ENCODE measurements at places on chromosomes 5 and 9.

GRCh38 chr9:13163946-13164345 is 115.5 kb downstream of the MPDZ start:
- DNase-seq, result no peak

- no peak for DNase-seq
These were observed 71.8 kb downstream of the KDM4C start for GRCh38 chr9:6829536-6829935.

GRCh38 chr5:149175346-149176105 is 34.2 kb downstream of the ABLIM3 start:
- no peak for DNase-seq

DNA sequence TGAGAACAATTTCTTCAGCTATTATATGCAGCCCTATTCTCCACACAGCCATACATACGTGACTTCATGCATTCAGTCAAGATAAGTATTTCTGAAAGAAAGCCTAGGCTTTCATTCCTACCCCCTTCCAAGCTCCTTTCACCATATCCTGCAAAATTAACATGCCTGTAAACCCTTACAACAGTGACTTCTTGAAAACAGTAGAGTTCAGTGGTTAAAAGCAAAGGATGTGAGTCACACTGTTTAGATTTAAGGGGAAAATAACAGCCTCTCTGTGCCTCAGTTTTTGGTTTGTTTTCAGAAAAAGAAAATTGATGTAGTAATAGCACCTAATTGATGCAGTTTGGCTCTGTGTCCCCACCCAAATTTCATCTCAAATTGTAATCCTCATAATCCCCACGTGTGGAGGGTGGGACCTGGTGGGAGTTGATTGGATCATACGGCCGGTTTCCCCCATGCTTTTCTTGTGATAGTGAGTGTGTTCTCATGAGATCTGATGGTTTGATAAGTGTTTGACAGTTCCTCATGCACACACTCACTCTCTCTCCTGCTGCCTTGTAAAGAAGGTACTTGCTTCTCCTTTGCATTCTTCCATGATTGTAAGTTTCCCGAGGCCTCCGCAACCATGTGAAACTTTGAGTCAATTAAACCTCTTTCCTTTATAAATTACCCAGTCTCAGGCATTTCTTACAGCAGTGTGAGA is 264.8 kb downstream of the CETN3 start:
- no peak for DNase-seq

GRCh38 chr5:82356808-82357671 is 78.9 kb upstream of the RPS23 start:
- peak; percentile 63 for DNase-seq

- no peak for DNase-seq
These were observed 125.0 kb downstream of the TRIO start for GRCh38 chr5:14267991-14268708.

DNA sequence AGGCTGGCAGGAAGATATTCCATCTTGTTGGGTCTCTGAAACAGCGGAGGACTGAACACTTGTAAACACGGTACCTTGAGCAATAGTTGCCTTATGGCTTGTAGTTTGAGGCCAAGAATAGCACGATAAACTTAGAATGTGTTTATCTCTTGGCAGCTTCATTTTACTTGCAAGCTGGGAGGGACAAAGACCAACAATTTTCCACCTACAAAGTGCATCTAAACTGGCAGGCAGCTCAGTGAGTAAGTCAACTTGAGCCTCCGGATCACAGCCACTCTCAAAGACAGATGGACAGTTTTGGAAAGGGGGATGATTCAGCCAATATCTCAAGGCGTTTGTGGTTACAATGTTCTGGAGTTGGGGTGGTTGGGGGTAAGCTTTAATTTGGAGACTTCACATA is 652.6 kb downstream of the CETN3 start:
- DNase-seq, result no peak

DNA sequence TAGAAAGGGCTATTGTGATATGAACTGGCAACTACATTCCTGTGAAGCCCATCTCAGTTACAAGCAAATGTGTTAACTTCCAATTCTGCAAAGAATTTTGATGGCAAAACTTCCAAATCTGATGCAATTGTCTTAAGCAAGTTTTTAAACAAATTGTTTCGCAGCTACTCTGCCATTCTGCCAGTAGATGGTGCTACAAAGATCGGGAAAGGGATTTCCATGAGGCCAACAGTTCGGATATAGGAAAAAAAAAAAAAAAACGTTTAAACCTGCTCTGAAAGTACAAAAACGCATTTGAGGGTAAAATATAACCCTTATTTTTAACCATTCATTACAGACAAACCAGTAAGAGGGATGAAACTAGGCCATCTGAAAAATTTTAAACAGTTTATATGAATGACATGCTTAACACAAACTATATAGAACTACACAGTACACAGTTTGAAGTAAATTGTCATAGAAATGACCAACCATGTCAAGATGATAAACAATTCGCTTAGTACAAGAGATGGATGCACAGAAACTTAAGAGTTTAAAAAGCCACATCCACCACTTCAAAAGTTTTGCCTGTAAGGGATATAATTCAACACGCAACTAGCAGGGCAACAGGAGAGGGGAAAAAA is 2.2 kb downstream of the HNRNPA0 start:
- DNase-seq, result no peak

DNA sequence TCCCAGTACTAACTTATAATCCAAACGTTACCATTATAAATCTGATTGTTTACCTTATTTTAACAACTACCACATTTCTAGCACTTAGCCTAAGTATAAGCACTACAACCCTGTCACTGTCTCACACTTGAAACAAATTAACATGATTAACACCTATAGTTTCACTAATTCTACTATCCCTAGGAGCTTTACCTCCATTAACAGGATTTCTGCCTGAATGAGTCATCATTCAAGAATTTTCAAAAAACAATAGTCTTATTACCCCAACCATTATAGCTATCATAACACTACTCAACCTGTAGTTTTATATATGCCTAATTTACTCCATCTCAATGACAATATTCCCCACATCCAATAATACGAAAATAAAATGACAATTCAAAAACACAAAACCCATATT is 89.6 kb downstream of the INSL6 start:
- DNase-seq, result no peak

DNA sequence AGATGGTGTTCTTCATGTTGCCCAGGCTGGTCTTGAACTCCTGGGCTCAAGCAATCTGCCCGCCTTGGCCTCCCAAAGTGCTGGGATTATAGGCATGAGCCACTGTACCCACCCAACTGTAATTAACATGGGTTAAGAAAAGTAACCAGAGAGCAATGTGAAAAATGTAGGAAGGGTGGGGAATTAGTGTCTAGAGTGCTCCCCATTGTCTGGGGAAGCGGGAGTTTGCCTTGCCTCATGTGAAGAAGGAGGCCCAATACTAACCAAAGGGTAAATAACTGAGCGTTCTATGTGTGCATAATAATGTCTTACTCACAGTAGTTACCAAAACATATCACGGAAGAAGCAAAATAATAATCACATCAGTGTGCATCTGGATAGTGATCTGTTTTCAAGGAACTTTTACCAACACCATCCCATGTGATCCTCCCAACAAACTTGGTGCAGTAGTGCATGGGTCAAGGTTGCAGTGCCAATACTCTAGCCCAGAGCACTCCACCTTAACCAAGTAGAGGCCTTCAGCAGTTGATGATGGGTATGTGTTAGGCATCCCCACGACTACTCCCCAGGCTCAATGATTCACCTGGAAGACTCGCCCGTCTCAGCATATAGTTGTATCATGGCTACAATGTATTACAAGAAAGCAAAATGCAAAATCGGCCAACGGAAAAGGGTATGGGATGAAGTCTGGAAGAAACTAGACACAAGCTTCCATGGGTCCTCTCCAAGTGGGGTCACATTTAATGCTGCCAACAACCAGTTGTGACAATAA is 26.2 kb downstream of the GNAQ start:
- DNase-seq, result no peak

DNA sequence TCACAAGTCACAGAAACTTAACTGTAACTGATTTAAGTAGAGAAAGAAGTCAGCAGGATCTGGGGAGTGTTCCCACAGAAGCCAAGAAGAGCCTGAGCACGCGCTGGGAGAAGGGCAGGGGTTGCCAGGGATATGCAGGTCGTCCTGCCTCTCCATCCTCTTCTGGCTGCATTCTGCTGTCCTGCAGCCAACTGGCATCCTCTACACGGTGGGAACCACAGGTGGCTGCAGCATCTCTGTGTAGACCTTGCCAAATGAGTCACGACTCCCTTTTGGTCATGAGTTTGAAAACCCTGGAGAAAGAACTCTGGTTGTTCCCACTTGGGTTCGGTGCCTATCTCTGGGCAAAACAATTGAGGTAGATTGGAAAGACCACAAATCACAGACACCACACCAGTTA is 38.4 kb upstream of the PCA3 start:
- DNase-seq, result no peak

DNA sequence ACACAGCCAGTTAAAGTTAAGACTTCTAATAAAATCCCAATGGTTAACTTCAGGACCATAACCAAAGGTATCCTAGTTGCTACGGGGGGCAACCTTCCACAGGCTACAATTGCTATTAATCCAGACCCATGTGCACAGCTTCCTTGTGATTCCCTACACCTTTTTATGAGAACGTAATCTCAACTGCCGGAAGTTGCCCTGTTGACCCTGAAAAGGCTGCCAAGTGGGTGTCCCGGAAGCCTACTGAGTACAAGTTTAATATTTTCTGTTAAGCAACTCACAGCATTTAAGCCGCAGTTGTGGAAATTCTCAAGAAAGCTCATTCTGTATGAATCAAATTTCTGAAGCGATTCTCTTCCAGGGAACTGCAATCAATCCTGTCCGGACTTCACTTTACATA is 48.5 kb upstream of the PTGER4 start:
- DNase-seq, result no peak

DNA sequence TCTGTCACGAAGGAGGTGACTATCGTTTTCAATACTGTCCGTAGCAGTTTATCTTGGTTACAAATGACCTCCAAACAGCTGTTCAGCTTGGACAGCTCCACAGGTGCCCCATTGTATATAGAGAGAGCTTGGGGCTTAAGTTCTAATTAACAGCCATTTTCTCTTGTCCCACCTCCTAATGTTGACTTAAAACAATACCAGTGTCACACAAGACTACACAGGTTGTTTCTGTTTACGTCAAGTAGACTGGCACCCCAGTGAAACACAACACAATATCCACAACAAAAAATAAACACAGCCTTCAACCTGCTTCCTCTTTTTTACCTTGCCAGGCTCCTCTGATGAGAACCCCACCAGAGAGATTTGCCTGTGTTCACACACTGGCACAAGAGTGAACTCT is 39.8 kb upstream of the TLE1 start:
- no peak for DNase-seq

GRCh38 chr5:32163785-32164184 is 10.3 kb downstream of the GOLPH3 start:
- DNase-seq, result no peak

DNA sequence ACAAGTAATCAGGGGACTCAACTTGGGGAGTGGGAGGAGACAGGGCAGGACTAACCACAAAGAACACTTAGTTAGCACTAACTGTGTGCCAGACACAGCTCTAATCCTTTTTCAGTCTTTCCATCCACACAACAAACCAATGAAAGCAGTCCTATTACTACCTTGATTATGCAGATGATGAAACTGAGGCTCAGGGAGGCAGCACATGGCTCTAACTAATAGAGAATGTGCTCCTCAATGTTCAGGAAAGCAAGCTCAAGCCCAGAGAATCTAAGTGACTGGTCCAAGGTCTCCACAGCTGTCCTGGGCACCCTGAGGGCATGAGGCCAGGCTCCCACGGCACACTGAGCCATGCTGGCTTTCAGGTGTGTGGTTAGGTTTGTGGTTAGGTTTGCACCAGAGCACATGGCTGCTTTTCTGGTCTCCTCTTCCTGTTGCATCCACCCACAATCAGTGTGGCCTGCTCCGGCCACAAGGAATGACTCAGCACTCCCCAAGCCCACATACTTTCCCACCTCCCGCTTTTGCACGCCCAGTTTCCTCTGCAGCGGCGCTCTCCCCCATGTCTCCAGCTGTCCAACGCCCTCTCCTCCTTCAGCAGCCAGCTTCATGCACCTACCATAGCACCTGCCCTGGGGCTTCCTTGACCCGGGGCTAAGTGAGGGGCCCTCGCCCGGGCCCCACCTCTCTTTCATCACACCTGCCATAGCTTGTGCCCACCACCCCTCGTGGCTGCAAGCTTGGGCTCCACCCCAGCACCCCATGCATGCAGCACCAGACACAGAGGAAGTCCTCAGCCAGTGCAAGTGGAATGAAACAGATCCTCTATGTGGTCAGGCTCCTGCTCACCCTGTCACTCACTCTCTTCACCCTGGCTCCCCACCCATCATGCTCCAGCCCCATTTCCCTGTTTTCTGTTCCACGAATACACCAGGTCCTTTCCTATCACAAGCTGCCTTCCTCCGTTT is 133.1 kb downstream of the GABBR2 start:
- peak; percentile 28 for DNase-seq

DNA sequence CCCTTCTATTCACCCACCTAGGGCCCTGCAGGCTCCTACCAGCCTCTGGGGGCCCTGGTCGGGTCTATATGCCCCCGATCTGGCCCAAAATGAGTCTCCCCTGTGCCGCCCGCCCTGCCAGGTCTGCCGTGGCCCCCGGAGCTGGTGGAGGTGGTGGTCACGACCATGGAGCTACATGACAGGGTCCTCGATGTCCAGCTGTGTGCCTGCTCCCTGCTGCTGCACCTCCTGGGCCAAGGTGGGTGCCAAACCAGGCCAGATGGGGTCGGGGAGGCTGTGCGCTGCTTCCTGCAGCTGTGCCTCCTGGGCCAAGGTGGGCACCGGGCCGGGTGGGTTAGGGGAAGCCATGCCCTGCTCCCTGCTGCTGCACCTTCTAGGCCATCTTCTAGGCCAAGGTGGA is 17.5 kb downstream of the REXO4 start:
- DNase-seq, result no peak

DNA sequence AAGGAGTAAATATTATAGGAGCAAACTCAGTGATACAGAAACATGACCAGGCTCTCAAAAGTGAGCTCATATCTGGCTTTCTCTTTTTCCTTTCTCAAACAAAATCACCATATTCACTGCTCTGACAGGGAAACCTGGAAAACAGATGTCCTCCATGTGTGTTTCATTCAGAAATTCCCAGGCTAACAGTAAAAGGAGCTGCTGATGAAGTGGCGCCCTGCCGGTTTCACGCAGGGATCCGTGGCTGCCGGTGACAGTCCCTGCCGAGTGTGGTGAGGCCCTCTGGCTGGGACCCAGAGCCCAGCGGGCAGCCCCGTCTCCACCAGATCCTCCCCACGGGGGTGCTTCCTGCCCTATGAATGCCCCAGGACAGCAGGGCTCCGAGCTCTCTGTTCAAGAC is 208.1 kb downstream of the GNA14 start:
- DNase-seq, result no peak

- no peak for DNase-seq
These were observed 1.3 kb downstream of the SLC35D2 start for GRCh38 chr9:96382175-96382574.

- DNase-seq, result no peak
These were observed 12.3 kb downstream of the PSIP1 start for GRCh38 chr9:15498246-15498995.

GRCh38 chr5:124420952-124421351 is 325.5 kb downstream of the ZNF608 start:
- no peak for DNase-seq

DNA sequence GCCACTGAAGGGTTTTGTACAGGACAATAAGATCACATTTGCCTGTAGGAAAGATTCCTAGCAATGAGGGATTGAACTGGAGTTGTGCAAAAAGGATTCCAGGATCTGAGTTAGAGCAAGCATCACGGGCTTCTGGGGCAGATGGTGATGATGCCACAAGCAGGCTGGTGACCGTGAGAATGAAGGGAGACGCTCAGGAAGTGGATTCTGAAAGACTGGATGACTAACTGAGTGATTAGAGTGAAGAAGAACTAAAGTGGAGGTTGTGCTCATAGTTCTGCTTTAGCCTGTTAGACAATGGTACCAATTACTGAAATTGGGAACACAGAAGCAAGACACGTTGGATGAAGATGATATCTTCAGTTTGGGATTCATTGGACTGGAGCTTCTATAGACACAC is 168.2 kb downstream of the CD180 start:
- no peak for DNase-seq
